ENCODE measurements at places on chromosomes 4 and X.
A peak's percentile ranks its signal among the peaks of the same experiment; 100 is the strongest.

- DNase-seq: no peak
Observed at GRCh38 chrX:149979126-149979644, 40.9 kb upstream of the EOLA2 start.

GRCh38 chr4:56158483-56158882 lies 209.7 kb downstream of the CEP135 start:
- no peak for DNase-seq

- no peak for DNase-seq
Observed at GRCh38 chr4:124874172-124874450, 161.6 kb upstream of the ANKRD50 start.

- DNase-seq: no peak
Observed at GRCh38 chr4:117420948-117421347, 335.6 kb upstream of the TRAM1L1 start.

GRCh38 chr4:82591592-82591991 lies 29.8 kb upstream of the TMEM150C start:
- no peak for DNase-seq

GRCh38 chr4:186557061-186557460 lies 1.7 kb upstream of the MTNR1A start:
- DNase-seq: no peak

- no peak for DNase-seq
Observed at GRCh38 chrX:79081895-79082512, 62.5 kb upstream of the GPR174 start.

- no peak for DNase-seq
Observed at GRCh38 chr4:72496119-72496518, 72.9 kb downstream of the ADAMTS3 start.

DNA sequence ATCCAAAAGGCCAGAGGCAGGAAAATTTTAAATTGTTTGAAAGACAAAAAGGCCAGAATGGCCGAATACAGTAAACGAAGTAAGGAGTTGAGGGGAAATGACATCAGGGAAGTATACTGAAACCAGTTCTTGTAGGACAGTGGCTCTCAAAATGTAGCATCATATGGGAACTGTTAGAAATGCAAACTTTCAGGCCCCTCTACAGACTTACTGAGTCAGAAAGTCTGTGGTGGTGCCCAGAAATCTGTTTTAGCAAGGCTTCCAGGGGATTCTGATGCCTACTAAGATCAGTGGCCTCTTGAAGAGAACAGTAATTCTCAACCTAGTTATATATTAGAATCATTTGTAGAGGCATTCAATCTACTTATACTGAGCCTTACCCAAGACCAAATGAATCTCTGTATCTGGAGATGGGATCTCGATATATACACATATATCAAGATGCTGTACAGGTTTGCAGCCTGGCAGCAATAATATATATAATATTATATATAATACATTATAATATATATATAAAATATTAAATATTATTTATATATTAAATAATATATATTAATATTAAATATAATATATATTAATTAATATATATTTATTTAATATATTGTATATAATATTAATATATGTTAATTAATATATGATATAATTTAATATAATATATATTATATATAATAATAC lies 39.7 kb downstream of the ADAMTS3 start:
- DNase-seq: no peak

DNA sequence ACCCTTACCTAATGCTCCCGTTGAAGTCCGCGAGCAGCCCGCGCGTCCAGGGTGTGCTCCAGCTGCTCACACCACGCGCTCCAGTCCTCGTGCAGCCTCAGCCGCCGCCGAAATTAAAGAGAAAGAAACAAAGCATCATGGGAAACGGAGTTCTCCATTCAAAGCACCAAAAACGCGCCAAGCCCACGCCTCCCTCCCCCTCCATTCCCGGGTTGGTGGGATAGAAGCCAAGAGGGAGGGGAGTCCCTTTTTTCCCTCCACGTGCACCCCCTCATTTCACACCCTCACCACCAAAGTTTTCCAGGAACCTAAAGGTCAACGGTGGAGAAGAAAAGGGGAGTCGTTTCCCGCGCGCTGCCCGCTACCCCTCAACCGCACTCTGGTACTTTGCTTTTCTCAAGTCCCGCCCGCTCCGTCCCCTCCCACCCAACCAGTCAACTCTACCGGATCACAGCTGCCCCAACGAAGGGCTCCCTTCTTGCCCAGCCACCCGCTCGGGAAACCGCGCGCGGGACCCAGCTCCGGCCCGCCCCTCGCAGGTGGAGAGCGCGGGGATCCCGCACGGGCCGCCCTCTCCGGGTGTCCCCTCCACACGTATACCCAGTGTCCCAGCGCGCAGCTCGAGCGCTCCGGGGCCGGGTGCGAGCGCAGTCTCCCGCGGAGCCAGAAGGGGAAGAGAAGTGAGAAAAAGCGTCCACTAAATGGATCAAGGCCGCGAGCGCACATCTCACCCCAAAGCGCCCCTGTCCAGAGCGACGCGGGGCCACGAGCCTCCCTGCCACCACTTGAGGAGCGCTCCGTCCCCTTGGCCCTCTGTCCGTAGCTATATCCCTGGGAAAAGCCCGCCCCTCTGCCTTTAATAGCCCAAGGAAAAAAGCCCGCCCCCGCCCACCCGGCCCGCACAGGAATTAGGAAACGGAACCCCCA lies 65.1 kb upstream of the CCDC160 start:
- no peak for DNase-seq

GRCh38 chr4:75722417-75722816 lies 2.0 kb upstream of the USO1 start:
- DNase-seq: no peak

- no peak for DNase-seq
Observed at GRCh38 chr4:187276736-187277408, 553.2 kb upstream of the FAT1 start.

DNA sequence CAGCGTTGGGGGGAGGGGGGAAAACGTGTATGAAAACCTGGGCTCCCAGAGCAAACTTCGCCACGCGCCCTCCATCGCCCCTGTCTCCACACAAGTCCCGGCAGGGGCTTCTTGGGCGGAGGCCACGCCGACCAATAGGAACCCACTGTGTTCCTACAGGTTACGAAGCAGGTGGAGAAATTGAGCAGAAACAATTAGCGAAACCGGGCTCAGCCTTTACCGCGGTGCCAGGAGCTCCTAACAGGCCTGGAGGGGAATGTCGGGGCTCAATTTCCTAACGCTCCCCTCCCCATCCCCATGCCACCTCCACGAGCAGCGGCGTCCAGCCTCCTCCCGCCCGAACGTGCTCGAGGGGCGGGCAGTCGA lies 589 bp upstream of the KIT start:
- DNase-seq: no peak

DNA sequence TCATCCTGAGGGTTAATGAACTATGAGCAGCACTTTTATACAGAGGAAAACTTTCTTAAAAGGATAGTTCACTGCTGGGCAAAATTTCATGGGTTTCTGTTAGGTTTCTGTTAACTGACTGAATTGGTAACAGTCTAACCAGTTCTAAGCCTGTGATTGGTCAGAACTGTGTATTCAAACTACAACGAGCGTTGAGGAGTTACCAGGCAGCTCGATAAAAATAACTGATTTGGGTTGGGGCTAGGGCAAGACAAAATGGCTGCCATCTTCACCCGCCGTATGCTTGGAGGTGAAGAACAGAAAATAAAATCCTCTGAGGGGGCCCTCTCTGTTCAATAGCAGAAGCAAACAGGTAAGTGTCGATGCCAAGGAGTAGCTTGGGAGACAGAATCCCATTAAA lies 22.0 kb downstream of the FAM133A start:
- no peak for DNase-seq

GRCh38 chr4:43776371-43776770 lies 672.2 kb downstream of the KCTD8 start:
- no peak for DNase-seq

- no peak for DNase-seq
Observed at GRCh38 chrX:19846995-19847790, 40.2 kb downstream of the SH3KBP1 start.

DNA sequence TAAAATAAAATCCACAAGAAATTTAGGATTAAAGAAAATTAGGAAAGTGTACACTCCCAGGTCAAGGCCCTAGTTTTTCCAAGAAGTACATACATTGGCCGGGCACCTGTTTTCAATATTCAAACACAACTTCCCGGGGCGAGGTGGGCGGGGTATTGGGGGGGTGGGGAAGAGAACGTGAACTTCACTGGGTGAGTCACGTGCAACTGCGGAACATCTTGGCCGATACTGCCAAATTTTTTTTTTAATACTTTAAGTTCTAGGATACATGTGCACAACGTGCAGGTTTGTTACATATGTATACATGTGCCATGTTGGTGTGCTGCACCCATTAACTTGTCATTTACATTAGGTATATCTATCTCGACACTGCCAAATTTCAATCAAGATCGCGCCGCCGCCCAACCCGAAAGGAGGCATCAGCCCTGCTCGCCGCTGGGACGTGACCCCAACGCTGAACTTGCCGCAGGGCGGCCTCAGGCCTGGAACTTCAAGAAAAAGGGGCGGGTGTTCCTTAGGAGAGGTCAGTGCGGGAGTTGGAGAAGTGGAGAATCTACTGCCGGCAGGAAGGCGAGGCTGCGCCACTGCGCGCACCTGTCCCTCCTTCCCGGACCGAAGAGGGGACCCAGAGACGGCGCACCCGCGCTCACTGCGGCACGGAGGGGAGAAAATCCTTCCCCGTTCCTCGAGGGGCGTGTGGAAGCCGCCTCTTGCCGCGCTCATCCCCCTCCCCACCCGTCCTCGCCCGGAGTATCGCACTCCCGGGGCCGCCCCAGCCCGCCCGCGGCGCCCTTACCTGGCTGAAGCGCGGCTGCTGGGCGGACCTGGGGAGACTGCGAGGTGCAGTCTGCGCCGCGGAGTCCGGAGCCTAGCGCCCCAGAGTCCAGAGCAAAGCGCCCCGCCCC lies at the start of gene TEC:
TSS of gene TEC (minus strand) at position 883 of the 905 bp plus-strand sequence. CDS start 41,224 bp downstream, outside the sequence.
- DNase-seq: no peak

- DNase-seq: no peak
Observed at GRCh38 chr4:122091836-122092405, 60.2 kb upstream of the BLTP1 start.

- peak; percentile 48 for DNase-seq
Observed at GRCh38 chr4:15182600-15183220, 180.4 kb downstream of the CPEB2 start.

GRCh38 chrX:23327104-23327503 lies 7.5 kb upstream of the PTCHD1 start:
- DNase-seq: no peak

DNA sequence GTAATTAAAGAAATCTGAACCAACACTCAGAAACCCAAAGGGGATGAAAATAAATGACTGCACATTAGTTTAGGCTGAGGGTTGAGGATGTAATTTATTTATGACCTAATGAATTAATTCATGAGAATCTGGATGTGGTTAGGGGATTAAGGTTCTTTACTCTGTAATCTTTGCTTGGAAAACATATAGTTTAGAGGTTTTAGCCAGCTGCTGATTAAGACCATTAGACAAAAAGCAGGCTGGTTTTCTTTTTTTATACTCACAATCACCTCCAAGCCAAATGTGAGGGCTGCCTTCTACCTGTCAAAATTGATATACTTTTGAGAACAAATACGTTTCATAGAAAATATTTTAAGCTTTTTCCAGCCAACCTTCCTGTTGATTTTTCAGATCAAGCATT lies 2705.8 kb downstream of the PCDH7 start:
- no peak for DNase-seq

DNA sequence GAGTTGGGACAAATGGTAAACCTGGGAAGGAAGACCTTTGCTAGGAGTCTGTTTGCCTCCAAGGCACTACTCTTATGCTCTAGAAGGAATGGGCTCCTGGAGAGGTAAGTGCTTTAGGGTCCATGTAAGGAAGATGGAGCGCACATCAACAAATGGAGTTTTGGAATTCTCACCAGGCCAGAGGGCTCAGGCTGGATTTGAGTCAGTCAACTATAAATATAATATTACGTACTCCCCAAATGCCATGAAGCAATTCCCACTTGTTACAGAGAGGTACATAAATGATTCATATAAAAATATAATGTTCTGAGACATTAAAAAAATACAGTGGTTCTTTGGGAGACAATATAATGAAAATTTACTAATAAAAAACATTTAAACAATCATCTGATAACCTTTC lies 1.6 kb upstream of the SLC9B1 start:
- DNase-seq: no peak

GRCh38 chr4:110064934-110065333 lies 133.5 kb downstream of the ELOVL6 start:
- no peak for DNase-seq

- no peak for DNase-seq
Observed at GRCh38 chr4:3305610-3306371, 13.0 kb downstream of the RGS12 start.

DNA sequence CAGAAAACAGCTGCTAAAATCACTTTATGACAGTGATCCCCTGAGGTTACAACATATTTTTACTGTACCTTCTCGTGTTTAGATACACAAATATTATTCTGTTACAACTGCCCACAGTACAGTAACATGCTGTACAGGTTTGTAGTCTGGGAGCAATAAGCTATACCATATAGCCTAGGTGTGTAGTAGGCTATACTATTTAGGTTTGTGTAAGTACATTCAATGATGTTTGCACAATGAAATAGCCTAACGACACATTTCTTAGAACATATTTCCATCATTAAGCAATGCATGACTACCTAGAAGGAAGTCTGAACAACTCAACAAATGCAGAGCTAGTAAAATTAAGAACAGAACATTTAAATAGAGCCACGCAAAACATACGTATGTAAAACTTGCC lies 112.7 kb downstream of the ZAR1 start:
- DNase-seq: no peak

- no peak for DNase-seq
Observed at GRCh38 chr4:126328914-126329313, 1014.2 kb downstream of the FAT4 start.

DNA sequence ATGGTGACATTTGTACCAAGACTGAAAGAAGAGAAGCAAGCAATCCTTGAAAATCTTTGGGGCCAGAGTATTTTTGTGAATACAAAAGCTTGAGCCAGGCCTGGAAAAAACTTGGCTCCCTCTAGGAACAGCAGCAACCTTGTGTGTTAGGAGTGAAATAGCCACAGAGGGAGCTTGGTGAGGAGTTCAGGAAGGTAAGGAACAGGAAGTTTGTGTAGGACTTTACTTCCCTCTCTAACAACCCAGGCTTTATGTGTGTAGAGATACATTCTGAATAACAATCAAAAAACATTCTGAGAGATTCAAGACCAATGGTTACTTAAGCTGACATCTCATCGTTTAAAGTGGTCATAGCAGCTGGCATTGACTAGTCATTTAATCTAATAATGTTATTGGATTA lies 668.5 kb downstream of the PCDH18 start:
- DNase-seq: no peak
